ENCODE measurements at places on chromosomes 4 and X. TPM values are rescaled to one million over a fixed set of nuclear protein-coding genes. Genes with fewer than 3 reads are reported as not detected.

The TBX22 gene
- total RNA-seq = not detected

- H3K27ac ChIP-seq = no peak overlapping the region
- no peaks in the 10 kb centered on the region for H3K27me3 ChIP-seq
- no peaks in the 10 kb centered on the region for H3K36me3 ChIP-seq
- H3K4me1 ChIP-seq = no peaks in the 10 kb centered on the region
- no peak overlapping the region for H3K4me3 ChIP-seq
Observed at GRCh38 chr4:101954351-101954750, 163.8 kb downstream of the BANK1 start.

The TCEAL2 gene
- total RNA-seq = 0.40 TPM

DNA sequence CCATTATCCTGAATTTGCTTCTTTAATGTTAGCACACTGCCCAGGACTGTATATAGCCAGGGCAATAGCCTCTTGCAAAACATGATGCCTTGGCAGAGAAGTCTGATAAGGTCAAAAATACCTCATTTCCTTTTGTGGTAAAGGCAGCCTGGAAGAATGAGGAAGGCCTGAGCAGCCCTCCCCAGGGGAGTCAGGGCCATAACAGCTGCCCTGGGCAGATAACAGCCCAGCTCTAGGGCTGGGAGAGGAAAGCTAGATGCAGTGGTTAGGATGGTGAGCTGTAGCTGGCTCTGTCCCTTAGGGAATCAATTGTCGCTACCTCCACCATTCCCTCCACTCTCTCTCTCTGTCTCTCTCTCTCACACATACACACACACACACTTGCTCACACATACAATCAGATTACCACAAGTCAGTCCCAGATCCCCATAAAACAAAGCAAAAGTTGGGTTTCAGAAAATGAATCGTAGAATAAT is 29.2 kb downstream of the EFHC2 start:
- peaks cover 16% of the 10 kb centered on the region for H3K4me1 ChIP-seq
- H3K4me3 ChIP-seq = no peak overlapping the region
- no peaks in the 10 kb centered on the region for H3K27me3 ChIP-seq
- no peak overlapping the region for H3K27ac ChIP-seq
- no peak for DNase-seq

DNA sequence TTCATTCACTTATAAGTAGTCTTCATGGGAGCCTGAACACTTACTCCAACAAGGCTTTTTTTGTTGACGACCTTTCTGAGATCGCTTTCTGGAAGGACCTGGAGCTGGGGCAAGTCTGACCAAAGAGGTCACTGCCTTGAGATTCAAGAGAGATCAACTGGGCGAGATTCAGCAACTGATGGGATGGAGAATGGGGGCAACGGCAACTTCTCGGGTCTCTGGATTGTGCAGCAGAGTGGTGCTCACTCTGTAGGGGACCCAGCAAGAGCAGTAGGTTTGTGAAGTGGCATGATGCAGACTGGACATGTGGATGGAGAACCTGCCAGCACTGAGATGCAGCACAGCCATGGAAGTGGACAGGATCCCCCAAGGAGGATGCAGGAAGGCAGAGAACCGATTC is 288.1 kb downstream of the EVC2 start:
- DNase-seq = no peak
- no peaks in the 10 kb centered on the region for H3K4me1 ChIP-seq
- H3K36me3 ChIP-seq = no peaks in the 10 kb centered on the region
- no peak overlapping the region for H3K4me3 ChIP-seq

DNA sequence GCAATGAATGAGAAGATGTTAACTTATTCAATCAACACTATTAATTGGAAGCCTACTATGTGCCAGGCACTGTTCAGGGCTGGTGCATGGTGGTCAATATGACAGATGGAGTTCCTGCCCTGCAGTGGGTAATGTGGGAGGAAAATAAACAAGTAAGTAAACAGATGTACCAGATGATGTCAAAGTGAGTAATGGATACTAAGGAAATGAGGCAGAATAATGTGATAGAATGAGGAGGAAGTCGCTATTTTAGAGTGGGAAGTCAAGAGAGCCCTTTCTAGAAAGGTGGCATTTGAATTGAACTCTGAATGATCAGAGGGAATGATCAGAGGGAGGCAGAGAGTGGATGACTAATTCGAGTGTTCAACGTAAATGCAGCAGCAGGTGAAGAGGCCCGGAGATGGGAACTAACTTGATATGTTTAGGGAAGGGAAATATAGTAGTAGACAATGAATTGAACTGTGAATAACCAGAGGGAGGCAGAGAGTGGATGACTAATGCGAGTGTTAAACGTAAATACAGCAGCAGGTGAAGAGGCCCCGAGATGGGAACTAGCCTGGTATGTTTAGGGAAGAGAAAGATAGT is 48.3 kb downstream of the HMGB3 start:
- peaks cover 10% of the 10 kb centered on the region for H3K4me1 ChIP-seq
- H3K27ac ChIP-seq = peak overlapping the region; percentile 49
- DNase-seq = no peak

All from activated CD4-positive, alpha-beta memory T cell treated with anti-CD3 and anti-CD28 coated beads for 36 hours (primary cell).